Heart right ventricle (tissue), 16 donors: ENCODE measurements at places on chromosomes 5 and 9.
A peak's percentile ranks its signal among the peaks of the same experiment; 100 is the strongest.

GRCh38 chr5:178319541-178320041 lies 87.0 kb upstream of the PHYKPL start:
- DNase-seq = peak; percentile 6

DNA sequence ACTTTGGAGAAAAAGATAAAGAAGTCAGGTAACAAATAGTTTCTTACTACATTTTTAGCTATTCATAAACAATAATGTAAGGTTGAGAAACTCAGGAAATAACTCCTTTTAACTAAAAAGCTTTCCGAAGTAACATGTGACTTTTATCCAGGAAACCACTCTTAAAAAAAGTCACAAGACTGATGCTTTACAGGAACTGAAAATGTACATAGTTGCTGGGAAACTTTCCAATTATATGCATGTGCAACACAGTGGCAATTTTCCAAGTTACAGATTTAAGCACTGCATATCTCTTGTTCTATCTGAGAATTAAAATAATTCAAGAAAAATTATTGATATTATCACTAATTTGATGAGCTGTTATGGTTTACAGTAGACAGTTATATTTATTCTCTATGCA lies 105.2 kb downstream of the CDH10 start:
- no peak for DNase-seq

DNA sequence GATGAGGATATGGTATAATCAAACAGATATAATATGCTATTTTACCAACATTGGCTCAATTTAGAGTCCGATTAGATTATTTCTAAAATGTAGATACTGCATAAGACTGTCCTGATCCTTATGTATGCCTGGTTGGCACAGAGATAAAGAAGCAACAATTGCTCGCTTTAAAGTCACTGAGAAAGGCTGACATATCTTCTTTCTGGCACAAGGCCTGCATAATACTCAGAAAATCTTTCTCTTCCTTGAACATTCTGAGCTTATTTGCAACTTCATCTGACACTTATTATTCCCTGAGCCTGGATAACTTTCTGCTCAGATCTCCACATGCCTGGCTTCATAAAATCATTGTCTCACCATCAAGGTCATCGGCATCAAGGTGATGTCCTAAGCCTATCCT lies 219.3 kb upstream of the CDH9 start:
- no peak for DNase-seq

GRCh38 chr5:86232246-86232645 lies 385.5 kb upstream of the COX7C start:
- DNase-seq = no peak

DNA sequence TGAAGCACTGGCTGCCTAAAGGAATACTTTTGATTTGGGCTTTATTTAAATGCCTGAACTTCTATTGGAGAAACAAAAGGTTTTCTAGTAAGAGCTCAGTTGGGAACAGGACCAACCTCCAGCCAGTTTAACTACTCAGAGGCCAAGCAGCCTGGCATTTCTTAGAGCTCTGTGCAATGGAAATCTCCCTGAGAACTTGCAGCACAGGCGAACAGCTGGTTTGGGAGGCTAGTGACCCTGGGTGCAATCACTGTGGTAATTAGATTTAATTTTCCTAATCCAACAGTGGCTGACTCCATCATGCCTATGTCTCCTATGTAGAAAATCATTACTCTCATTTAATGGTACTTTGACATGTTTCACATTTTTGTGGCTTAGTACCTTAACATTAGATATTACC lies 1.0 kb upstream of the CDH6 start:
- DNase-seq = no peak

- peak; percentile 18 for DNase-seq
These were observed 1.5 kb upstream of the SEMA5A start for GRCh38 chr5:9547122-9547947.

DNA sequence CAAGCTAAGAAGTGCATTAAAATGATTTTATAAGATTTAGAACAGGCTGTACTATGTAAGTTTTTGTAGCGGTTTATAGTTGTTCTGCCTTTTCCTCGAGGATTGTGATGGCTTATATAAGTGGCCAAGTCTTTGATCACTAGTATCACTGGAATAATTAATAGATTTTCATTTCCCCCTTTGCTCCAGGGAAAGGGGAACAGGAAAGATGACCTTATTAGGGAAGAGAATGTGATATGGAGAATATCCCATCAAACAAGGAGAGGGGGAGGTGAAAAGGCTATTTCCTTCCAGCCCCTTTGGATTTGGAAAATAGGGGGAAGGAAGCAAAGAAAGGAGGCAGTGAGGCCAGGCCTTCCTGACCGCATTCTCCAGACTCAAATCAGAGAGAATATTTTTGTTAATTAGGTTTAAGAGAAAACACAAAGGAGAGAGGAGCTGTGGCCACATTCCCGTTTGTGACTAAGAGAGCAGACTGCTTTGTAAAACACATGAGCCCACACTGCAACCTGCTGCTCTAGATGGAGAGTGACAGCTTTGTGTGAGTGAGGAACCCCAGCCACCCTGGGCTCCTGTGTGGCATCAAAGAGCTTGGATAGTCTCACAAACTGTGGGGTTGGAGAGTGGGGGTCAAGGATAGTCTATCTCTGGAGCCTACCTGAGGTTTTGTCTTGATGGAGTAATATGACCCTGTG lies 359.5 kb downstream of the DTWD2 start:
- no peak for DNase-seq

DNA sequence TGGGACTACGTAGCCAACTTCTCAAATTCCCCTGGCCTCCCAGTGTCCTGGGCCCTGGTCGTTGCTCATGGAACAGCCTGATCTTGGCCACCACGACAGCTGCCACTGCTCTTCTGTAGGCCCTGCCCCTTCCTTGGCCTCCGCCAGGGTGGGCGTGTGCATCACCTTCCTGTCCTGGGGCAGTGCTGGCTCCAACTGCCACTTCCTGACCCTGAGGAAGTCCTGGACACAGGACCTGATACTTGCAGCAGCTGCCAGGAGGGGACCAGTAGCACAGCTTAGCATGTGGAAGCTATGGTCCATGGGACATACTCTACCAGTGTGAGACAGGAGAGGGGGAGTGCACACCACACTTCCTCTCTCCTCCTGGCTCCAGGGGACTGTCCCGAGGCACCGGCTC lies 145.2 kb downstream of the TENT4A start:
- no peak for DNase-seq

GRCh38 chr9:112861155-112861554 lies 29.5 kb downstream of the SLC46A2 start:
- no peak for DNase-seq

DNA sequence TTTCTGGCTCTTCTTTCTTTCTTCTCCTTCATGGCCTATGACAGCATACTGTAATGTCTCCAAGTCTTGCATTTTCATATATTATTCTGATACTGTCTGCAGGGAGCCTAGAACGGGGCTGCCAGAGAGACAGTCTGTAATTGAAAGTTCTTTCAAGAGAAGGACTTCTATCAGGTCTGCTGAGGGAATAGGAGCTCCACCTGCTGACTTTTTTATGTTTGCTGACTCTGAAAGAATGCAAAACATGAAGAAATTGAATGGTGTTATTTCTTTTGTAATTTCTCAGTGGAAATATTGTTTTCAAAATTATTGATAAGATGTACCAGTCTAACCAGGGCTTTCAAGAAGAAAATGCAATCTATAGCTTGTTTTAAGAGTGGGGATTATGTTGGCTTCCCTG lies 121.9 kb upstream of the RFX3 start:
- DNase-seq = no peak

- DNase-seq = no peak
These were observed 294.8 kb downstream of the DNAH5 start for GRCh38 chr5:13649656-13650055.
